Muscle of leg (tissue), 16 donors: ENCODE measurements at places on chromosomes 3 and 15. TPM values are rescaled to one million over a fixed set of nuclear protein-coding genes. Genes with fewer than 3 reads are reported as not detected.

Gene GREM1
- 1.3 TPM for total RNA-seq

Gene LMOD3
- 90.3 TPM for total RNA-seq

DNA sequence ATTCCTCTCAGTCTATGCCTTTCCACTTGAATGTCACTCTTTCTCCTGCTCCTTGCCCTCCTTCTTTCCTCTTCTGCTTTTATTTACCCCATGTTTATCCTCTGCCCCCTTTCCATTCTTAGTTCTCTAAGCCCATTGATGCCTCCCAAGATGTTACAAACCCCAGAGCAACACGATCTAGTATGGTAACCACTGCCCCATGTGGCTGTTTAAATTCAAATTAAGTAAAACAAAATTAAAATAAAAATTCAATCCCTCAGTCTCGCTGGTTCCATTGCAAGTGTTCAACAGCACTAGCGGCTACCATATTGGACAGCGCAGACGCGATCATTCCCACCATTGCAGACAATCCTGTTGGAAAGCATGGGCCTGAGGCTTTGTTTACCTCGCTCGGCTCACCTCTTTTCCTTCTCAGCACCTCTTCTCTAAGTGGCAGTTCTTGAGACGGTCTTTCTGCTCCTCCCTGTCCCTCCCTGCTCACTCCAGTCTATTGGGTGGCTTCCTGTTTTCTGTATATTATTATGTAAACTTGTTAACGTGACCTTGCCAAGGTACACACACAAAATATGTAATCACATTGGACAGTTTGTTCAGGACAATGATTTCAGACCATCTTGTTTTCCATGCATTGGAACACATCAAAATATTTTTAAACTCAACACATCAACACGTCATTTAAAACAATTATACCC, 21.8 kb upstream of the CA12 start:
- DNase-seq: no peak

Gene GCSAM
- total RNA-seq: 0.31 TPM

GRCh38 chr15:95494971-95495541, 835.4 kb upstream of the NR2F2 start:
- DNase-seq: peak; percentile 70

DNA sequence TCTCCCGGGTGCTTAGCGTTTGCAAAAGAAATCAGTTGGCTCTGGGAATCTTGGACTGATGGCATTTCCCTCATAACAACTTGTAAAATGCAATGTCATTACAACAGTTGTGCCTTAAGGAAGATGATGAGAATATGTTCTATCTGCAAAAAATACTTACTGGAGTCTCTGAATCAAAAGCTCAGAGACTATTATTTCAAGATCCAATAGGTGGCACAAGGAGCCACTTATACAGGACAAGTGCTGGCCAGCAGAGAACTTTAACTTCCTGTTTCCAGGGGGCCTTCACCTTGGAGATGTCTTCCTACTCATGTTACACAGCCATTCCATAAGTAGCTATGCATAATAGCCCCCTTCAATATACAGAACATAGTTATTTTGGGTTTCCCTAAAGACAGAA, 8.9 kb upstream of the RPS27L start:
- no peak for DNase-seq

DNA sequence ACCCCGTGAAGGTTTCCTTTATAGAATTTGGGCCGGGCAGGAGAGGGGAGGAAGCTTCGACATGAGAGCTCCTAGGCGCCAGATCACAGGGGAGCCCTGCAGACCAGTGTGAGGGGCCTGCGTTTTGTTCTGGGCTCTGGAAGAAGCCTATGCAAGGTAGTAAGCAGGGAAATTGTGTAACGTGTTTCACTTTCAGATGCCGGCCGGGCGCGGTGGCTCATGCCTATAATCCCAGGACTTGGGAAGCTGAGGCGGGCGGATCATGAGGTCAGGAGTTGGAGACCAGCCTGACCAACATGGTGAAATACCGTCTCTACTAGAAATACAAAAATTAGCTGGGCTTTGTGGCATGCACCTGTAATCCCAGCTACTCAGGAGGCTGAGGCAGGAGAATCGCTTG, 65.2 kb downstream of the GABRG3 start:
- DNase-seq: no peak

DNA sequence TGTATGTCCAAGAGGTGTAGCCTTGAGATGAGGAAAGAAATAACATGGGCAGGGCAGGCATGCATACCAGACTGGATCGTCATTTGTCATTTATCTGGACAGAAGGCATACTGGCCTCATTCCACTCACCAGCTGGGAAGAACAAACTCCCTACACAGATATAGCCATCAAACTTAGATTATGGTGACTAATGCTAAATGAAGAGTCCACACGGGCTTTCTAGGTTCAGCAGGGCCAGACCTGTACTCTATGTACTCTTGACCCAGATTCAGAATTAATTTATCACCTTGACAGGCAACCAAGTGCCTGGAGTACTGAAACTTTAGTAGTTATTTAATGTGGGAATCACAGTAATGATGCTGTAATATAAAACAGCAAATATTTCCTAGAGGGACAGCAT, 164.3 kb upstream of the IL12A start:
- DNase-seq: peak; percentile 73

Gene PPM1L
- total RNA-seq: 11.5 TPM

DNA sequence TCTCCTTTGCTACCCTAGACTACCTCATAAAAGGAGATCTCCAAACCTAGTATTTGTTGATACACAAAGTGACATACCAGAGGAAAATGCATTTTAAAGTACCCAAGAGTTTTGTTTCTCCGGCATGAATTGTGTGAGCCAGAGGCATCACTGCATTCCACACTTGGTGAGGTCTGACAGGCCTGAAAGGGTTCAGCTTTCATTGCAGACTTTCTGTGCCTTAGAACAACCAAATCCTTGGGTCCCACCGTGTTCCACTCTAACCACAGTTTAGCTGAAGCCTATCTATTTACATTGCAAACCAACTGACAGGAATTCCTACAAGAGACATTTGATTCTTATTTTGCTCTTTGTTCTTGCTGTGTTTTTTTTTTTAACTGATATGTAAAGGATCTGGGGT, 21.0 kb upstream of the EID1 start:
- DNase-seq: no peak

GRCh38 chr3:168865022-168865551, 769.4 kb upstream of the GOLIM4 start:
- peak; percentile 49 for DNase-seq

DNA sequence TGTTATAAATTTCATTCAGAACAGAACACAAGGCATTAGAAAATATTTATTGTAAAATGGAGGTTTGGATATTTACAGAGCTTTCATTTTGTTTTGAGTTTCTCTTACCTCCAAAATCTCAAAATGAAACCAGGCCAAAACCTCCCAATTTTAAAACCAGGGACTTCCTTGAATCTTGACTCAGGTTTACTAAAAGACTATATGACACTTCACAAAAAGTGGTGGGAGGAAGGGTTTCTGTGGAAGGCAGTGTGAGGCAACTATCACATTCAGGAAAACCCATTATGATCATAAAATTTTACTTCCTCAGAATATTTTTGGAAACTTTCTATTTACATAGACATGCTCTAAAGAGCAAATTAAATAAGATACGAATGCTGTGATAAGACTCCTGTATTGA, 205.8 kb upstream of the EOMES start:
- DNase-seq: no peak
